ENCODE measurements at places on chromosomes 7 and 10.

- no peak for DNase-seq
These were observed 28.9 kb downstream of the CCM2 start for GRCh38 chr7:45028920-45029344.

DNA sequence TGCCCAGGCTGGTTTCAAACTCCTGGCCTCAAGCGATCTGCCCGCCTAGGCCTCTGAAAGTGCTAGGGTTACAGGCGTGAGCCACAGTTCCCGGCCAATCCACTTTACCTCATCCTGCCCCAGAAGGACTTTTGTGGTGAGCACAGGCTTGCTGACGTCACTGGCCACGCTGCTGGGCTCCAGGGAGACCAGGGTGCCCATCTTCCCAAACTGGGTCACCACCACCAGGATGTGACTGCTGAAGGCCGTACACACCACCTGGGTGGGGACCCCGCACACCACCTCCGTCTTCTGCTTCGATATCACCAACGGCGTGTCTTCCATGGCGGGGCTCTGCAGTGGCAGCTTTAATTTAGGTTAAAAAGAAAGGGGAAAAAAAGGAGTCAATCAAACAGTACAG, 816 bp downstream of the PSMG3 start:
- DNase-seq = peak; percentile 41

GRCh38 chr7:630539-630938, 96.0 kb upstream of the DNAAF5 start:
- DNase-seq = no peak

GRCh38 chr7:26036092-26036491, 115.9 kb upstream of the NFE2L3 start:
- no peak for DNase-seq

GRCh38 chr10:61708846-61709245, 46.1 kb downstream of the CABCOCO1 start:
- no peak for DNase-seq

DNA sequence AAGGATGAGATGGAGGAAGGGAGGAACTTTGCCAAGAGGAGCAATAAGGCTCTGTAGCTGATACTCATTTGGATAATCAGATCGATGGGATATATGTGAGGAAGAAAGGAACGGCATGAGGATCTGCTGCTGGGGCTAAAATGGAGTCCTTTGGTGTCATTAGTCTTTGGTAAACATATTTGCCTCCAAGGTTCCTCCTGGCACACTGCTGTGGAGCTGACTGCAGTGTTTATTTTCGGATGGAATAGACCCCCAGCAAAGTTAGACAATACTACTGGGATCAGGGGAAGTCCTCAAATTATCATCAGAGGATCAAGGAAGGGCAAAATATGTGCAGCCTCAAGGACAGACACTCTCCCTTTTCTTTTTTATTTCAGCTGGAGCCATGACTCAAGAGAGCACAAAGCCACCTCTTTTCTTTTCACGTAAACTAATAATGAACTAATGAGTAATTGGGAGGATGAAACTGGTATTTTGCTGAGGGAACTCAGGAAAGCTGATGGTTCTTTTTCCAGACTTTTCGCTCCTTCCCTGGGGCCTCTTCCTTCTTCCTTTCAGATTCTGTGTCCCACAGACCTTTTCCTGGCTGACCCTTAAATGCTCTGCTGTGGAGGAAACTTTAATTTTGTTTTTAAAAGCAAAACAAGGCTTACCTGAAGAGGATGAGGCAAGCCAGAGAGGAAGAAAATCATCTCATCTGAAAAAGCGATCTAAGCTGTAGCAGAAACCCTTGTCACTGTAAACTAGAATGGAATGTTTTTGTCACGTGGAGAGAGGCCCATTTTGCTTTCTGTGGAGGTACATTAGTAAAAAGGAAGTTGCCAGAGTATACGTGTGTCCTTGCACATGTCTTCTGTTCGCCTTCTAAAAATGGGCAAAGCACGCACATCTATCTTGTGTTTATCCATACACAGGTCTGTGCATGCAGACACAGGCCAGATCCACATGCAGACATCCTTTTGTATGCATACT, 33.3 kb downstream of the LRMDA start:
- DNase-seq = no peak

GRCh38 chr7:109763611-109764010, 1193.9 kb downstream of the DNAJB9 start:
- DNase-seq = no peak

- DNase-seq = no peak
These were observed 953.0 kb upstream of the ZWINT start for GRCh38 chr10:57314046-57314445.

DNA sequence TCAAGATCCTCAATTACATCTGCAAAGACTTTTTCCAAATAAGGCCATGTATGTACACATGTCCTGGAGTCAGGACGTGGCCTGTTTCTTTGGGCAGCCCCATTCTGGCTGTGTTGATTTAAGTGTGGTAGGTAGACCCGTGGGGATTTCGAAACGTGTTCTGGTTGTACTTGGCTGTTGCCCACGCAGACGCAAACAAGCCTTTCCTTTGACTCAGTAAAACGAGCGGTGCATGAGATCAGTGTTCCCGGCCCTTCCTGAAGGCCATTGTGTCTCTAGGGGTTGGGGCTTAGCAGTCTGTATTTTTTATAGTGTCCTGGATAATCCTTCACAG, 64.8 kb upstream of the DNAJB6 start:
- no peak for DNase-seq

DNA sequence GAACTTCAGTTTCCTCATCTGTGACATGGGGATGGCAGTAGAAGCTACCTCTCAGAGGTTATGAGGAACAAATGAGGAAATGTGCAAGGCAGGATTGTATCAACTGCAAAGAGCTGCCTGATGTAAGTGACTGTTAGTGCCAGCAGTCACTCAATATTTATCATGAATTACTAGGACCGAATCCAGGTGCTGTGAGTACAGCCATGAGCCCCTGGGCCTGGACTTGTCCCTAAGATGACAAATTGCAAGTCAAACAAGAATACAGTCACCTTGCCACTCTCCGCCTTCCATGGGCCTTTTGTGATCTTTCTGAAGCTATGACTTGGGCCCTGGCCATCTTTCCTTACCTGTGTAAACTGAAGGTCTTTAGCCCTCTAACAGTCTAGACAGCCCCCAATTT, 27.7 kb upstream of the TLX1 start:
- no peak for DNase-seq

DNA sequence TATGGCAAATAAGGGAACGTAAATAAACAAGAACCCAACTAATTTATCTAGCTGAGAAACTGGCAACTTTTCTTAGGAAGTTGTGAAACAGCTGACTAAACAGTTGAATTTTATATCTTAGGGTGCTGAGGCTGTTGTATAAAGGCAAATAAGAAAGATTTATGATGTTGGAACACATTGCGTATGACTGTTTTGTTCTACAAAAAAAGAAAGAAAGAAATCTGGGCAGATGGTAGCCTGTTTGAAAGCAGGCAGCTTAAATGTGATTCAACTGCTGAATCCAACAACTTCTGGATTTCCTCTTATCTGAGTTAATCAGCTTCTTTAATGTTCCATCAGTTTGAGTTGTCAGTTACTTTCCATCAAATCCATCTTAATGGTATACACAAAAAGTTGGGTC, 214.5 kb downstream of the SNX13 start:
- DNase-seq = no peak

DNA sequence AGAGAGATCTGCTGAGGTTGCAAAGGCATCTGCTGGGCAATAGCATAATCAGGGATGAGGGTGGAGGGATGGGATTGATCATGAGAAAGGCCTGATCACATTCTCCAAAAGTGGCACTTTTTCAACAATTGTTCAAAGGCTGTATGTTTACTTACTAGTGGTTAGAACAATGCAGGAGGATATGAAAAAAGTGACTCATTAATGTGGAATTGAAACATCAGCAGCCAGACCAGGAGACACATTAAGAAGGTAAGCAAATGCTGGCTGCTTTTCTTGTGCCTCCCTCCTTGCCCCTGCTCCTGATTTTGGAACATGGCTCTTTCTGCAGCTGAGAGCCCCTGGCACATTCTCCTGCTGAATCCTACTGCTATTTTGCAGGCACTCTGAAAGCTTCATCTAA, 63.5 kb downstream of the FAM204A start:
- no peak for DNase-seq

DNA sequence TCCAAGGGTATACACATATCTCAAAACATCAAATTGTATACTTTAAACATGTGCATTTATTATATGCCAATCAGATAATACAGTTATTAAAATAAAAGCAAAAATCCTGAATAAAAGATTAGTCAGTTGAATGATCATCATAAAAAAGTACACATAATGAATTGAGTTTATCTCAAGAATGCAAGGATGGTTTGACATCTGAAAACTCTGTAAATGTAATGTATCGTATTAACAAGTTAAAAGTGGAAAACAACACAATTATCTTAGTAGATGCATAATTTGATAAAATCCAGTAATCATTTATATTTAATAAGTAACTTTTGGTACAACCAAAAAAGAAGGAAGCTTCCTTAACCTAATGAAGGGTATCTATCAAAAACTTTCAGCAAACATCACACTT, 86.6 kb downstream of the COL28A1 start:
- no peak for DNase-seq

DNA sequence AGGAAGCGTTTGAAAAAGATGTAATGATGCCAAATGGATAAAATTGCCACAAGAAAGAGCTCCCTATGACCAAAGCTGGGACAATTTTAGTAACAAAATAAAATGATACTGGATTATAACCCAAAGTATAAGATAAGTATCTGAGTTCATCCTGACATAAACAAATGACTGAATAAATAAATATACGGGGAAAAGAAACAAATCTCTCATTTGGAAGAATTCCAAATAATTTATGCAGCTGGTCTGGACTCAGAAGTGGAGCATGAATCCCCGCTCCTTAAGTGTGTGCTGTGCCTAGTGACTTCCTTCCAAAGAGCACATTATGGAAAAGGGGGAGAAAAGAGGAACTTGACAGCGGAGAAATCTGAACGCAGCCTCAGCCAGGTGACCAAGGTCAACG, 186.2 kb downstream of the RAMP3 start:
- DNase-seq = no peak

GRCh38 chr7:101943889-101944600, 126.6 kb downstream of the CUX1 start:
- no peak for DNase-seq

- DNase-seq = no peak
These were observed 31.1 kb downstream of the ADAP1 start for GRCh38 chr7:923108-924041.

DNA sequence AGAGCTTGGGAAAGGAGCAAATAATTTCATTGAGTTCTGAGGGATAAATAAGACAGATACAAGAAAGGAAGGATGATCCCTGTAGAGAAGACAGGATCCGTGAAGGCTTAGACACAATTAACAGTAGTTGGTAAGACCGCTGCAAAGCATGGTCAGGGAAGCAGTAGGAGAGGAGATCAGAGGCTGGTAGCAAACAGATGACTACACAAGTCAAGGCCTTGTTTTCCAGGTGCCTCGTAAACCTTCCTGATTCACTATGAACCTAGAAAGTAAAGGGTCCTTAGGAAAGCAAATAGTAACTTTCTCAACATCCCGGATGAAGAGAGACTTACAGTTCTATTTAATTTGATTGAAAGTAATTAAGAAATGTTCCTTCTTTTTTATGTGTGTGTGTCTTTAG, 118.6 kb downstream of the GNAI1 start:
- no peak for DNase-seq

DNA sequence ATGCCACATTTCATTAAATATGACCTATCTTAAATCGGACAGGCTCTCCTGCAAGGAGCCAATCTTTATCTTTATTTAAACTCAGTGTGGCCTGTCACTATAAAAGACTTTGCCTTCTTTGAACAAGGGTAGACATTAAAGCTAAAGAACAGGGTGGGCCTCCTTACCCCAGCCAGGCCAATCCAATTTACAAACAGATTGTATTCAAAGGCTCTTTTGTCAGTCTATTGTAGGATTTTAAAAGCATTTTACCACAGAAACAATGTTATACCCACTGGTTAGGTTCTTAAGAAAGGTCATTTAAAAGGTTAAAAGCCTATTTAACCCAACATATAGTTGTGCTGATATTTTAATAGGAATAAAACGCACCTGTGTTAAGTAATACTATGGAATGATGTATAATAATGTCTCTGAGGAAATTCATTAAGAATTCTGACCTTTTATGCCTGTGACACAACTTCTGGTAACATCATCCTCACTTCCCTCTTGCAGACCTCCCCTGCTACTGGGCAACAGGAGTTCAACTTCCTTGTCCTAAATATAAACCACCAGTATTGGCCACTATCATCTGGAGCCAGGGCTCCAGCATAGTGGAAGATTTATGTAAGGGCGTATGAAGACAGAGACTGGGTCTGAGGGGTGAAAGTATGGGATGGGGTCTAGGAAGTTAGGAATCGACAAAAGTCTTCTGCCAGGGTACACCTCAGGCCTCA, 32.5 kb downstream of the MTERF1 start:
- no peak for DNase-seq

All from hematopoietic multipotent progenitor cell treated with erythropoietin and hydrocortisone succinate and interleukin-3 and kit ligand, for 17 days (in vitro differentiated cells).